Stimulated activated CD4-positive, alpha-beta T cell treated with anti-CD3 and anti-CD28 coated beads, TNF-alpha, amount 100 ng/mL, for 48 hours (primary cell): ENCODE measurements at places on chromosomes 13 and 19.

DNA sequence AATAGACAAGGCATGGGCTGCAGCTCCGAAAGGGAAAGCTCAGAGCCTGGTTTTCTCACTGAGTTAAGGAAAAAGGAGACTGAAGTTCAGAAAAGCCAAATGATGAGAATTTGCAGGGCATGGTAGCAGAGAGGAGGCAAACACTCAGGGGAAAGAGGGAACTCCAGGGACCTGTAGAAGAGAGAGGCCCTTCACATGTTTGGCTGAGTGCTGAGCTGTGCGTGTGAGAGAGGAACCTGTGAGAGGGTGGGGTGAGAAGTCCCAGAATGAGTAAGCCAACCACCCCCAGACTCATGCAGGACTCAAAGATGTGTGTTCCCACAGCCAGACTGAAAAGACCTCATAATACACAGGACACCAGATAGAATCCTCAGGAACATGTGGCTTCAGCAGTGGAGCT lies 2.8 kb upstream of the CRYL1 start:
- no peak for DNase-seq

GRCh38 chr19:34034318-34034846 lies 137.9 kb upstream of the LSM14A start:
- DNase-seq, result no peak

DNA sequence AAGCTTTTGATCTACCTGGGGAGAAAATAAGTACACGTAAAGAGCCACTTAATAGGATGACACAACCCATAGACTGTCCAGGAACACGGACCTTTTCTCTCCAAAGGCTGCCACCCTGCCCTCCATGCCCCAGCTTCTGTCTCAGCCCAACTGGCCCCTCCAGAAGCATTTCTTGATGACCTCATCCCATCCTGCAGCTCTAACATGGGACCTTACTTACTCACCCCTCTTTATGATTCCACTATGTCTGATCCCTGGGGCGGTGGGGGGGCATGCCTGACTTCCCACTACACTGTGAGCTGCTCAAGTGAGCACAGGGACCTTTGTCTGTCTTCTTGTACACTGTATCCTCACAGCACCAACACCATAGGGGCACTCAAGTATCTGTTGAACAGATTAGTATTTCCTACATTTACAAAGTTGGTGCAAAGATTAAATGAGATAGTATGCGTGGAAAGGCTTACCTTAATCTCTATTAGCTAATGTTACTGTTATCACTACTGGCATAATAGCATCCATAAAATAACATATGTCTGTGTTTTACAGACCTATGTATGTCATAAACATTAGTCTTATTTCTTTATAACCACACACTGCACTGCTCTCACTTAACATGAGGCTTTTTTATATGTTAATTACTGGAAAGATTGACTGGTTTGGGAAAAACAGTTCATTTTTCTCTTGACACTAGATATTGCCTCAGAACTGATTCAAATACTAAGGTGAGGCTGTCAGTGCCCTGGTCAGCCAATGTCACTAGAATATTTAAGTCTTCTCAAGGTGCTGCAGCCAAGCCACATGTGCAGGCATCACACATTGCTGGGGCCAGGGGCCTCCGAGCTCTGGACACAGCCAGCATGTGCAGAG lies 100.9 kb downstream of the FOXO1 start:
- no peak for DNase-seq

DNA sequence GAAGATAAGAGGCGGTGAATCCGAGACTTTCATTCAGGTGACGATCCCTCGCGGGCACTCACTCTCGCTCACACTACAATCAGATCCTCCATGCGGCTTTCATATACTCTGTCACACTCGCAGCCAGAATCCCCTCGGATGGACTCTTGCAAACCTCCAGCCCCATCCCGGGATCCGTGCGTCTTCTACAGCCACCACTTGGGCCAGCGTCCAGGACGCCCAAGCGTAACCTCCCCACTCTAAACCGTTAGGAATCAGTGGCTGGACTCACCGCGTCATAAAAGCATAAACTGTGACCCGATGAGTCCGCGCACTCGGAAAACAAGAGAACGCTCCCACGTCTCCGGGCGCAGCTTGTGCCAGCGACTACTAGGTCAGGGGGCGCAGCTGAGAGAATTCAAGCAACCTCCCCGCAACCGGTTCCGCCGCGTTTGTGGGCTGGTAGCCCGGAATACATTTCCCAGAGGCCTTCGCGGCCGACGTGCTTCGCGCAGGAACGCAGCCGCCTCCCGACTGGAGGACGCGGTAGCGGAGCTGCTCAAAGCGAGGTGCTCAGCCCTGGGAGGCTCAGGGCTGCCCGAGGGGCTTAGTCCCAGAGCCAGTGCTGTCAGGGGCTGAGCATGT lies 27.6 kb downstream of the ZNF607 start:
- peak; percentile 65 for DNase-seq

- DNase-seq, result no peak
Observed at GRCh38 chr13:73576291-73576690, 517.5 kb downstream of the KLF5 start.

DNA sequence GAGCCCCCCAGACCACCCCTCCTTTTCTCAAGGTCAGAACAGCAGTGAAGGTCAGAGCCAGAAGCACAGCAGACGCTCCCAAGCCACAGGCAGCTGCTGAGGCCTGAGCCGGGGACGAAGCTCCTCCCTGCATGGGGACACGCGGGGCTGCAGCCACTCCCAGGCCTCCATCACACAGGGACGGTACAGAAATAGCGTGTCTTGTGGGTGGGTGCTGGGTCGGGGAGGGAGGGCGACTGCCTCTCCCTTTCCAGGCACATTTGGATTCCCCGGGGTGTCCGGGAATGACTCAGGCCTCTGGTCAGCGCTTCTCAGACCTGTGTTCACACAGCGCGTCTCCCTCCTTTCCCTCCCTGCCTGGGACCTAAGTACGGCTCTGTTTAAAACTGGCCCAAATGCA lies 33.2 kb downstream of the RASA3 start:
- no peak for DNase-seq

DNA sequence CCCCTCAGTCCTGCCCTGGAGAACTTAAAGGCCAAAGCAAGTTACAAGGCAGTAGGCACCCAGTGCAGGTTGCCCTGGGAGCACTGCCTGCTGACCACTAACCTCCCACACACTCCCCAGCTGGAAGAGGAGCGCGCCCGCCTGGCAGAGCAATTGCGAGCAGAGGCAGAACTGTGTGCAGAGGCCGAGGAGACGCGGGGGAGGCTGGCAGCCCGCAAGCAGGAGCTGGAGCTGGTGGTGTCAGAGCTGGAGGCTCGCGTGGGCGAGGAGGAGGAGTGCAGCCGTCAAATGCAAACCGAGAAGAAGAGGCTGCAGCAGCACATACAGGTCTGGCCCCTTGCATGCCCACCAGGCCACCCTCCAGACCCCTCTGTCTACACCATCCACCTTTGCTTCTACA lies 61.1 kb downstream of the KCNC3 start:
- DNase-seq, result no peak

DNA sequence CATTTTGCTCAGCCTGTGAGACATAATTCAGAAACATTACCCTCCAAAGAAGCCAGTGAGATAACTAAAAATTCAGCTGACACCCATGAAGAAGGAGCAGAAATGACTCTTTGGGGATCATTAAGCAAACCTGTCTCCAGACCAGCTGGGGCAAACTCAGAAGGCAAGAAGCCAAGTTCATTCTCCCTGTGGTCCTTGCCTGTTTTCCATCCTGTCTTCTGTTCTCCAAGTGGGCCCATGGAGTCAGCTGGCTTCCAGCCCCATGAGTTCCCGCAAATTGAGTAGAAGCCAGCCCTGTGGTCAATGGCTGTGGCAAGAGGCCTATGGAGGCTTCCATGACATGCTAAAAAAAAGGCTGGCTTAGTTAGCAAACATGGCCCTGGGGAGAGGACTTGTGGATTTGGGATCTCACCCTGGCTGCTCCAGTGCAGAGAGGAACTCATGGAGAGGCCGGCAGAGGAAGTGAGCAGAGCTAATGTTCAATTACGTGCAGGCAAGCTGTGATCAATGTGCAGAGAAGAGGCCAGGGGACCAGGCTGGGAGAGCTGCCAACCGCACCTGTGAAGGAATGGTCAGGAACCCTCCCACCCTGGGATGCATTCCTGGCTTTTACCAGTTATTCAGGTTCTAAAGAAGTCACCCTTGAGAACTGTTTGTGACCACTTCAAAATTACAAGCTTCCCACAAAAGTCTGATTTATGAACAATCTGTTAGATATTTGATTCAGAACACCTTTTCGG lies 229.1 kb downstream of the TSHZ3 start:
- no peak for DNase-seq

DNA sequence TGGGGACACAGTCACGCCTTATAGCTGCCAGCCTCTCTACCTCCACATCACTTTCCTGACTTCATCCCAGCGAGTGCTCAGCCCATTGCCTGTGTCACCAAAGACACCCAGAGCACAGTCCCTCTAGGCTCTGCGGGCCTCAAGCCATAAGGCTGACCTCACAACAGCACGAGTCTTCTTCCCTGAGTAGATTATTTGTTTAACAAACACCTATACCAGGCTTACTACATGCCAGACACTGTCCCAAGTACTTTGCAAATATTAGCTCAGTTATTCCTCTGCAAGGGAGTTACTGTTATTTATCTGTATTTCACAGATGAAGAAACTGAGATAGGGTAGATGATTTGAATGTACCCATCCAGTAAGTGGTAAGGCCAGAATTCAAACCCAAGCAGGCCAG lies 504.3 kb downstream of the COG6 start:
- no peak for DNase-seq

DNA sequence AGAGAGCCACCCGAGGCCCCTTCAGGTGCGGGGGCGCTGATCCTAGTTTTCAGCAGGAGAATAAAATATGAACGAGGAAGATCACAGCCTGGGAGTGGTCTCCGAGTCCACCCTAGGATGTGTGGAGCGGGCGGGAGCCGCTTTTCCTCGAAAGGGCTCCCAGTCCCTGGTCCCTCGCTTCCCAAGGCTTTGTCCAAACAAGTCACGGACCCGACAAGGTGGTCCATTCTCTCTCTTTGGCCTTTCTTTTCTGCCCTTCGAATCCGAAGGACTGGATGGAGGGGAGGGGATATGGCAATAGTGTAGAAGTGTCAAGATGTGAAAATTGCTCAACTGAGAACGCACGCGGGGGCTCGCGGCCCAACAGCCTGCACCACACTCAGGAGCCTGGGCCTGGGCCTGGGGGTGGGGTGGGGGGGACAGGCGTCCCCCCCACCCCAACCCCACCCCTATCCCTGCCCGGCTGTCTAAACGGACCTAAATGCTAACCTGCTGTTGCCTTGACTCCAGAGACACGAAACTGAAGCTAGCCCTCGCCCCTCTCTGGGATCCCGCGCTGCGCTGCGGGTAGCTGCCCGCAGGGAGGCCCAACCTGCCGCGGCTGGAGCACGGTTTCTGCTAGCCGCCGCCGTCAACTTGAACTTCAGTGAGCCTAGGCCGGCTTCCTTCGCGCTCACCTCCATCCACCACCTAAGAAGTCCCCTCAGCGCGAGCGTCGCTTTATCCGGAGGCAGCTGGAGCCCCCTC lies 7.1 kb downstream of the ZIC2 start:
- DNase-seq, result no peak

- no peak for DNase-seq
Observed at GRCh38 chr19:52603558-52604207, 33.6 kb downstream of the ZNF701 start.

- no peak for DNase-seq
Observed at GRCh38 chr19:16115301-16116039, 3.8 kb downstream of the RAB8A start.

DNA sequence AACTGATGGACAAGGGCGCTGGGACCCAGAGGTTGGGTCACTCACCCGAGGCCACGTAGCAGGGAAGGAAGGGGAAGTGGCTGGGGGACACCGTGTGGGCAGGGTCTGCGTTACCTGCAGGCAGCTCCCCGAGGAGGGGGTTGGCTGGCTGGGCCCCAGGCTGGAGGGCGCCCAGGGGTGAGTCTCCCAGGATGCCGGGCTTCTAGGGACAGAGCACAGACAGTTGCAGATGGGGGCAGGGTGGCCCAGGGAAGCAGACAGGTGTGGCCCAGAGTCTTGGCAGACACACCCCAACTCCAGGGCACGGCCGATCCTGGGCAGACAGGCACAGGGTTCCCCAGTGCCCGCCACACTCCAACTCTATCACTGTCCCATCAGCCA lies 5.6 kb upstream of the FDX2 start:
- DNase-seq, result no peak

DNA sequence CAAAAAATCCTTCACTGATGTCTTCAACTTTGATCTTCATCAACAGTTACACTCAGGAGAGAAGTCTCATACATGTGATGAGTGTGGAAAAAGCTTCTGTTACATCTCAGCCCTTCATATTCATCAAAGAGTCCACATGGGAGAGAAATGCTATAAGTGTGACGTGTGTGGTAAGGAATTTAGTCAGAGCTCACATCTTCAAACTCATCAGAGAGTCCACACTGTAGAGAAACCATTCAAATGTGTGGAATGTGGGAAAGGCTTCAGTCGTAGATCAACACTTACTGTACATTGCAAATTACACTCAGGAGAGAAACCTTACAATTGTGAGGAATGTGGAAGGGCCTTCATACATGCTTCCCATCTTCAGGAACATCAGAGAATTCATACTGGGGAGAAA lies 8.4 kb upstream of the ZNF226 start:
- no peak for DNase-seq

DNA sequence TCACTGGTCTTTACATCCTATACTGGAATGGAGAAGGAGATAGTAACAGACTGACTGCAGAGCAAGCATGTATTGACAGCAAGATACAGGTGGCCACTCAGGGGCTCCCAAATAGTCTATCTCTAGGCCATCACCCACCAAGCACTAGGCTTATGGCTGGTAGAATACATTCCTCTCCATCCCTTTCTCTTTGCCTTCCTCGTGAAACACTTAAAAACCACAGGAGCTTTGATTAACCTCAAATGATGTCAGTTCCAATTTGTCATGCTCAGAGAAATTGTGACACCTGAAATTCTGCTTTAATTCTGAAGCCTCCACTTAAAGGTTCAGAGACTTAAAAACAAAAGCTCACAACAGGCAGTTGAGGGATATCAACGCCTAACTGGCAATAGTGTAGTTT lies 17.2 kb downstream of the ENOX1 start:
- no peak for DNase-seq

DNA sequence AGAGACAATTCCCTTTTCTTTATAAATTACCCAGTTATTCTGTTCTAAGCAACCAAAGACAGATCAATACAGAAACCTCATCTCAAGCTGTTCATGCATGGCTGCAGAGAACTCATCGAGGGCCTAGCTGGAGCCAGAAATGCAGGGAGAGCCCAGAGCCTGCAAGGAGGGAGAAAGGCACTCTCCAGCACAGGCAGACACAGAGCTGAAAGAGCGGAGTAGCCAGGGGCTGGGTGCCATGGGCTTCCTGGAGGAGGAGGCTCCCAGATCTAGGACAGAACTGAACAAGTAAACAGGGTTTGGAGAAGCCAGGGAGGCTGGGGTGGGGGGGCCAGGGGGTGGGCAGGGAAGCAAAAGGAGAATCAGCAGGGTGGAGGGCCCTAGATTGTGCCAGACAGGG lies 144.2 kb upstream of the ZNF507 start:
- DNase-seq, result no peak

DNA sequence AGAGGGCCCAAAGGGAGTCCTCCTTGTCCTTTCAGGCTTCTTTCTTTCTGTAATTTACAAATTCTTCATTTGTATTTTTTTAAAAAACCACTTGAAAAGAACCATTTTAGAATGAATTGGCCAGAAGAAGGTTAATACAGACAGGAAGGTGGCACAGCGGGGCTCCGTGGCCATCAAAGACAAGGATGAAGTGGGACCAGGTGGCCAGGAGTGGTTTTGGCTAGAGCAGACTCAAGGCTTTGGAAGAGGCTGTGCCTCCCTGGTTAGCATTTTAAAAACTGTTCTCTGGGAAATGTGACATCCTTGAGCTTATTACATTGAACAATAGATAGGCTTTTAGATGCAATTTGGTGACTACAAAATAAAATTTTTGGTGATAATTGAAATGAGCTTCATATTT lies 48.4 kb downstream of the ATP8A2 start:
- DNase-seq, result no peak
